ENCODE measurements at places on chromosomes 2 and 18.

- ATAC-seq = no peak
Observed at GRCh38 chr2:38466876-38467767, 90.0 kb upstream of the ATL2 start.

- no peak for ATAC-seq
Observed at GRCh38 chr2:86068136-86068588, 37.5 kb downstream of the POLR1A start.

DNA sequence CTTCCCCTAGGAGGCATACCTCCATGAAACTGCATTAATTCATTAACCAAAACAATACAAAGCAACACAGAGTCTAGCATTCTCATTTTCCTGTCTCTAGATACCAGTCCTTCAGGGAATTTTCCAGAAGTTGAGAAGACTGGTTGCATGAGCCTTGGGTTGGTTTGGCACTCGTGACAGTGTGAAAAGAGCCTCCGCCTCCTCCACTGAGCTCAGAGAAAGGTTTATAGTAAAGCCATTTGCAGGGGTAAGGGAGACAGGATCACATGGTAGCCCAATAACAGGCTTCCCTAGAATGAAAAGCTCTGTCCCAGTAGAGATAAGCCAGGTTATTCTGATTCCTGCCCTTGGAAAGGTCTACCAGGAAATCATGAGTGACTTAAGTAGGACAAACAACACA is 9.7 kb upstream of the TMEM247 start:
- ATAC-seq = no peak

GRCh38 chr18:39425172-39425850 is 1859.7 kb upstream of the CELF4 start:
- no peak for ATAC-seq

GRCh38 chr18:35005963-35006577 is 35.1 kb upstream of the MAPRE2 start:
- ATAC-seq = peak; percentile 99

DNA sequence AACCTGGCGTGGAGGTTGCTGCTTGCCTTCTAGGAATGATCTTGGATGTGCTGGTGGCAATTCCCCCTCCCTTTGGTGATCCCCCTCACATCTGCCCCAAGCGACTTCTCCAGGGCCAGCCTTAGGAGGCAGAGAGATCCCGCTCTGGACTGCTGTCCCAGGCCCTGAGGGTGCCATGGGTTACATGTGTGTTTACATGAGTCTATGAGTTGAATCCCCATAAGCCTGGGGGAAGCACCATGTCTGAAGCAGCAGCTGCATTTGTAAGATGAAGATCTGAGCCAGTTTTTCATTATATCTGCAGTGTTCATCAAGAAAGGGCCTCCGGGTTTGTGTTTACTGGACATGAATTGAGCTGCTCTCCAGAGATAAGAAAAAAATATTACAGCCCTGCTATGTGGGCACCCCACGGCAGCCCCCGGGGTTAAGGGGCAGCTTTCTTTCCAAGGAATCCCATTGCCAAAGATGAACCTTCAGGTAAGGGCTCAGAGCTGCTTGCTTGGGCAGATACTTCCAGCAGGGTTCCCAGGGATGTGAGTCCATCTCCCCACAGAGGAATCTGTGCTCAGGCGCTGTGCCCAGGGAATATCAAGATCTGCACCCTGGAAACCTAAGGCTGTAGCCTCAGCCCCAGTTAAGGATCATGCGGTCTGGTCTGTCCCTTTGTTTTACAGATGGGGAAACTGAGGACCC is 46.0 kb downstream of the MRPS5 start:
- no peak for ATAC-seq

DNA sequence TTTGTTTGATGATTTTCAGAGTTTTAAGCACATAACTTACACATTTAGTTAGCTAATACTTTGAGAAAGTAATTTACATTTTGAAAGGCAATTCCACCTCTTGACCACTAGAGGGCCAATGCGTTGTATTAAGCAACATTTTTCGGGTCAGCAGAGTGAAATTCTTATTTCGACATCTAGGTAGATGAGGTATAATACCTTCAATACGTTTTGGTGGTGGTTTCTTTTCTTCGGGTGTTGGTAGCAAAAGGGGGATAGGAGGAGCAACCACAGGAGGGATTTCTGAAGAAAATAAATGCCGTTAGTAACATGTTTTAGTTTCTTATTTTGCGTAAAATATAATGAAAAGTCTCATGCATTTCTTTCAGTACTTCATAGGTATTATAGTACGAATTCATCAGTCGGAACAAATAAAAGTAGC is 106.3 kb downstream of the TTN start:
- 0 out of 3 replicates have a peak, but pooled peaks have one; percentile 47 for ATAC-seq

DNA sequence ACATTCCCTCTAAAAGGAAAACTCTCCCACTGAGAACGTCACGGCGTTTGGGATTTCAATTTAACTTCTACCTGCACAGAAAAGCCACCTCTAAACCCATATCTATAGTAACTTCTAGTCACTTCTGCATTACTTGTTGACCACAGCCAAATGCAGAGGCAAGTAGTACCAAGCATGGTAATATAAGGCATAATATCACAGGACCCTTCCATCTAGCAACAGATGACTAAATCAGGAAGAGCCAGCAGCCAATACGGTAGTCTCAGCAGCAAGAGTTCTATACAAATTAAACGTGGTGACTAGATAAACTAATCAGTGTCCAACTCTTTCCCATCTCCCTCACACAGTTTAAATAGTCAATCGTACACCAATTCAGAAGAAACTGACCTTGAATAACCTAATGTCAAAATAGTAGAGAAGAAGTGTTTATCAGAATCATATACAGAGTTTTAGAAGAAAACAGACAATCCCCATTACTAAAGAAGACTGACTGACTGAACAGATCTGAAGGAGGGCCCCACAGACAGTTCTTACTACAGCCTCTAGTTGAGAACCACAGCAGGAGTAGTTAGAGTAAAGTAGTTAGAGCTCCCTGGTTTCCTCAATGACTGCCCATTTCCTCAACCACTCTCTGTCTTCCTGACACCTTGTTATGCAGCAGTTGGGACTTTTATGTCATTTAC is 30.0 kb downstream of the MEMO1 start:
- ATAC-seq = peak; percentile 100

GRCh38 chr18:9762526-9762925 is 54.4 kb downstream of the RAB31 start:
- no peak for ATAC-seq

GRCh38 chr2:221129657-221130056 is 442.4 kb downstream of the EPHA4 start:
- no peak for ATAC-seq

- no peak for ATAC-seq
Observed at GRCh38 chr2:226378753-226379705, 420.6 kb downstream of the IRS1 start.

DNA sequence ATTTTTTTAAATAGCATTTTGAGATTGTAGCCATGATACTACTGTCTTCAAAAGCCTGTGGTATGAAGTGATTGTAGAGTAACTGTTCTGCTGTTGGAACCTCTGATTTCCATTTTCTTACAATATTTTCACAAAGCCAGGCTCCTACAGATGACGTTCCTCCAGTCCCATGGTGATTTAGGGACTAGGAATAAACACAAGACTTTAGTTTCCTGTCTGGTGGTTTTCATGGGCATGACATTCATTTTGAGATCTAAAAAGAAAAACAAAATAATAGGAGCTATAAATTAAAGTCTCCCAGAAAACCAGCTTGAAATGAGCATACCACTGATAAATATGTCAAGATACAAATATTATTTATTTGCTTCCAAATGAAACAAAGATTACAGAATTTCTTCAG is 1223.5 kb upstream of the CELF4 start:
- ATAC-seq = no peak

GRCh38 chr2:28681158-28681571 is 70.5 kb upstream of the PPP1CB start:
- peak; percentile 38 for ATAC-seq

GRCh38 chr2:199883474-199884212 is 27.4 kb upstream of the C2orf69 start:
- no peak for ATAC-seq

DNA sequence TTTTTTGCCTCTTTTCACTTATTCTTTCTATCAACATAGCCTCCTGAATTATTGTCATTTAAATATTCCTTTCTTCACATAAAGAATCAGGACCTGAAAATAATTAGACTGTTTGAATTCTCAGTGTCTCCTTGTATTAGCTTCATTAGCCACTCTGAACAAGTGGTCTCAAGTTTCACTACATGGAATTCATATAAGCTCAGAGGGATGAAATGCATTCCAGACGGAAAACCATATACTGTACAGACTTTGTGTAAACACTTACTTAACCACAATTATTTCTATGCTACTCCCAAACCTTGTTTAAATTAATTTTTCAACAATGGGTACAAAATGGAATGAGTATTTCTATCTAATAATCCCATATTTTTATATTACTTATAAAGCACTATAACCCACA is 53.4 kb downstream of the CHN1 start:
- peak; percentile 100 for ATAC-seq

DNA sequence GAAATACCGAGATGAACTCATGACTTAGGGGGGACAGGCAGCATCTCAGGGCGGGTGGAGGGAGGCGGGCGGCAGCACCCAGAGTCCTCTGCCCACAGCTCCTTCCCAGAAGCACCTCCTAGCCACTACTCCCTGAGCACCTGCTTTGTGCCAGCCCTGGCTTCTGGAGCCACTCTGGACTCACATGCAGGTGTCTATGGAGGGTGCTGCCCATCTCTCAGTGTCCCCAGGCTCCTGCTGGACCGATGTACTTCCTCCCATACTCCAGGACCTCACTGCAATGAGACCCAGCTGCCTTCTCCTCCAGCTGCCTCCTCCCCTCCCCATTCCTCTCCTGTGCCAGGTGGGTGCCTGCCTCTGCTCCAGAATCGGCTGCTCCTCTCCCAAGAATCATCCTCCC is 22.1 kb upstream of the OTOS start:
- ATAC-seq = no peak

- no peak for ATAC-seq
Observed at GRCh38 chr2:43268066-43268953, 41.9 kb upstream of the ZFP36L2 start.

DNA sequence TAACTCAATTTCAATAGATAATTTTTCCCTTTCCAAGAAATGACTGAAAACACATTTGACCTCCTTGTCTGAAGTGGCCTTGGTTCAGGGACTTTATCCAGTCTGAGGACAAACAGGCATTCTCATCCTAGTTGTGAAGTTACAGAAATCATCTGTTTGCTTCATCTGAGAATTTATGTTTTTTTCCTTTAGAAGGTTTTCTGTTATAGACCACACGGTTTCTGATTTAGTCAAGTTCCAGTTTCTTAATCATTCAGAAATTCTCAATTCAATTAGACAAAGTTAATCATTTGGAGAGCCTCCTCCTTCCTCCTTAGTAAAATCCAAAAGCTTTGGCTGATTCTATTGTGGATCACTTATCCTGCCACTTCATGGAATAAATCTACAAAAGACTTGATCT is 60.9 kb downstream of the ICOS start:
- ATAC-seq = no peak

DNA sequence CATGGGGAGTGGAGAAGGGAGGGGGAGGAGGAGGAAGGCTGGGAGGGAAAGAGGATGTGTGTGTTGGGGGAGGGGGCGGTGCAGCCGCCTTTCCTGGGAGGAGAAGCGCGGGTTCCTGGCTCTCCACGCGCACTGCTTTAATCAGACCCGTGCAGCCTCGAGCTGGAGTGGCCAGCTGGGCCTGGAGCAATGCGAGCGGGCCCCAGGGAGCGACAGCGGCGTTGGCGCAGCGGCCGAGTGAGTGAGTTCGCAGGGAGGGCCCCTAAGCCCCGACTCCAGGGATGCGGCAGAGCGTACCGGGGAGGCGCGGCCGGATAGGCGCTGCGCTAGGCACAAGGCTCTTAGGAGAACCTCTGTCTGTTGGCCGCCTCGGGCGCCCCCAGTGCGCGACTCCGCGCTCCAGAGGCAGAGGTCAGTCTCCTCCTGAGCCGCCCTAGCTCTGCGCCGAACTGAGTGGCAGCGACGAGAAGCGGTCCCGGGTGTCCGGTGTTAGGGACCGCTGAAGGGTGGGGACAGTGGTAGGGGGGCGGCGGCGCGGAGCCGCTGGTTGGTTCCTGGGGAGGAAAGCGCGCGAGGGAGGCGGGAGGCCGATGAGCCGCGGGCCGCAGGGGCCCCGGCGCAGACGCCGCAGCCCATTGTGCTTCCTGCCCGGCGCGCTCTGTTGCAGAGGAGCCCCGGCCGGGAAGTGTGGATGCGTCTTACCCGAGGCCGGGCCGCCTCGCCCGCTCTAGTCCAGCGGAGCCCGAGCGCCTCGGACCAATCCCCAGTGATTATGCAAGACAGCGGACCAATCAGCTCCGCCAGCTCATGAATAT is 455 bp upstream of the DLX1 start:
- peak; percentile 92 for ATAC-seq

DNA sequence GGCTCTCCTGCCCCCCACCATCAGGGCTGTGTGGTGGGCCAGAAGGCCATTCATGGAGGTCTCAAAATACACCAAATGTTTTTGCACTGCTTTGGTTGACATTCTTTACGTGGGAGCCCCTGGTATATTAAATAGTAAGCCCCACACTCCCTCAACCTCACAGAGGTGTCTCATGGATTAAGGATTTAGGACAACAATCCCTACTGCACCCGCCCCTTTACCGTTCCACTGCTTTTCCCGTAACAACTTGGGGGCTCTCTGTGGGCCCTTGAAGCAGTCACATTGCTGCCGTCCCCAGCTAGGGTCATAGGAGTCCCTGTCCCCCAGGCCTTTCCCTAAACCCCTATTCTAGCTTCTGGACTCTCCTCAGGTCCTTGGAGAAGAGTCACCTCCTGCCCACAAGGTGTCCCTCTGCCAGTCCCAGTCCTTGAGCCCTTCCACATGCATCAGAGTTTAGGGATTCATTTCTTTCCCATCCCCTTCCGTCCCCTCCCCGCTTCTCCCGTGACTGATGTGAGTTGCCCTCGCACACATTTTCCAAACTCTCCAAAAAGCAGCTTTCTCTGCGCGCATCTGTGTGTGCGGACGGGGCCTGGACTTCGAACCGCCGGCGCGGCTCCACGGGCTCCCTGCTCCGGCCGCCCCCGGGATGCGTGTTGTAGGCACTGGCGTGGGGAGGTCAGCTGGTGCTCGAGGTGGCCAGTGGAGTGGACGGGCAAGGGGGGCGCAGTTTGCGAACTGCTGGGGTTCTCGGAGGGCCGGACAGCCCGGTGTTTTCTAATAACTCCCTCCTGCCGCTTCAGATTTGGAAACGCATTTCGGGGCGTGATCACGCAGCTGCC is 84.8 kb downstream of the LYPD1 start:
- ATAC-seq = no peak

DNA sequence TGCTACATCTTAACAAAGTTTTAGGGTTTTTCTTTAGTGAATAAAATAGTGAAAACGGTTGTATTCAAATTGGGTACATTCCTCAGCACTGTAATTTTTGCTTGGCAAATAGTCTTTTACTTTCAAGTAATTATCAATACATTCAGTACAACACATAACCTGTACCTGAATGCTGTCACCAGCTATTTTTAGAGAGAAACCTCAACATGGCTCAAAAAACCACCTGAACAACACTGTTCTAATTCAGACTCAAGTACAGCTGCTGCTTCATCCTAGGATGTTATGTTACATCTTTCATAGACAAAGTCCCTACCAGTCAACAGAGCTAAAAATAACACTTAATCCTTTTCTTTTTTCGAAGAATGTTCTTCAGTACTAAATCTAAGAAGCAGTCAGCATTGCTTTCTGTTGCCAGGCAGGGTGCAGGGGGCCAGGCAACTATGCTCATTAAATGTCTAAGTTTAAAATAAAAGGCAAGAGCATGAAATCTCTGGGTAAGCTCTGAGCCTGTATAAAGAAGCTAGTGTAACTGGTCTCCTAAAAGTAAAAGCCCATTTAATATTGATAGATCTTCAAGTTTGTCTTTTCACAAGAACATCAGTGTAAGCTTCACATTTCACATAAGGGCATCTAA is 20.5 kb downstream of the PDIA6 start:
- ATAC-seq = no peak

GRCh38 chr18:28961669-28962228 is 784.8 kb upstream of the CDH2 start:
- peak; percentile 56 for ATAC-seq

- ATAC-seq = no peak
Observed at GRCh38 chr18:79321625-79322405, 73.9 kb upstream of the NFATC1 start.
